ENCODE measurements at places on chromosomes 16 and 17.
A peak's percentile ranks its signal among the peaks of the same experiment; 100 is the strongest.

GRCh38 chr17:48016112-48016511 lies 21.5 kb downstream of the COPZ2 start:
- peak; percentile 96 for DNase-seq

DNA sequence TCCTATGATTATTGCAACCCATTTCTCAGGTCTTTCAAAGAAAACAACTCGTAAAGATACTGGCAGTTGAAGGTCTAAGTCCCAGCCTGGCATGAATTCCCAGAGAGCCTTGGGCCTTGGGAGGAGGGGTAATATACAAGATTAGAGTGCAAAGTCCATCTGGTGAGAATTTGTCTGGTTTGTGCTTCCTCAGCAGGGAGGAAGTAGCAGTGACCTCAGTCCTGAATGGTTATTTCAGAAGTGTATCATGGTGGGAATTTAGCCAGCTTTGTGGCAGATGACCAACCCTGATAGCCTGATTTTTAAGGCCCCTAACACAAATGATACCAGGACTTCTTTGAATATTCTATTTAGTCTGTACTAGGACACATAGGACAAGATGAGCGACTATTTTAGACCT lies 151.2 kb upstream of the TBX2 start:
- DNase-seq = peak; percentile 72

DNA sequence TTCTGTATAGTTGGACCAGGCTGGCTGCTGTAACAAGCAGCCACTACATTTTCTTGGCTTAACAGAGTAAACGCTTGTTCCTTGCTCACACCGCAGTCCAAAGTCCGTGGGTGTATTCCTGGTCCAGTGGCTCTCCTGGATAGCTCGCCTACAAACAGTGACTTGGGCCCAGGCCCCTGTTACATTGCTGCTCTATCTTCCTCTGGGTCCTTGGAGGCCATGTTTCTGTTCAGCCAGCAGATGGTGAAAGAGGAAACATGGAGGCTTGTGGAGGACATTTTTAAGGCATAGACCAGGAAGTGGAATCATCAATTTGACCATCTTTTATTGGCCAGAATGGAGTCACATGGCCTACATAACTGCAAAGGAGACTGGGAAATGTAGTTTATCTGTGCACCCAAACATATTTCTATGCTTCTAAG lies 55.1 kb downstream of the ATP2C2 start:
- DNase-seq = peak; percentile 74

DNA sequence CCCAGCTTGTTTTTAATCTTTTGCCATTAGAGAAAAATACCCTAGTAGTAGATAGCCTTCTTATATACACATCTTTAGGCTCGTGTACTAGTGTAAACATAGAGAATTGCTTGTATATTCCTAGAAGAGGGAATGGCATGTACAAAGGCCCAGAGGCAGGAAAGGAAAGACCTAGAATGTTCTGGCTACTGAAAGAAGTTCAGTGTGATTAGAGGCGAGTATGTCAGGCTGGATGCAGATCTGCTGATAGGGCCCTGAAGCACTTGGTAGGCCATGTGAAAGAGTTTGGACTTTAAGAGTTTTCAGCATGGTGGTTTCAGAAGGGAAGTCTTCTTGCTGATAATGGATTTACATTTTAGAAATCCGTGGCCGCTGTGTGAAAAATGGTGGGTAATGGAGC lies 17.4 kb downstream of the CTCF start:
- DNase-seq = no peak

- peak; percentile 83 for DNase-seq
Measured at GRCh38 chr16:81403601-81404391, 40.8 kb upstream of the CMIP start.

DNA sequence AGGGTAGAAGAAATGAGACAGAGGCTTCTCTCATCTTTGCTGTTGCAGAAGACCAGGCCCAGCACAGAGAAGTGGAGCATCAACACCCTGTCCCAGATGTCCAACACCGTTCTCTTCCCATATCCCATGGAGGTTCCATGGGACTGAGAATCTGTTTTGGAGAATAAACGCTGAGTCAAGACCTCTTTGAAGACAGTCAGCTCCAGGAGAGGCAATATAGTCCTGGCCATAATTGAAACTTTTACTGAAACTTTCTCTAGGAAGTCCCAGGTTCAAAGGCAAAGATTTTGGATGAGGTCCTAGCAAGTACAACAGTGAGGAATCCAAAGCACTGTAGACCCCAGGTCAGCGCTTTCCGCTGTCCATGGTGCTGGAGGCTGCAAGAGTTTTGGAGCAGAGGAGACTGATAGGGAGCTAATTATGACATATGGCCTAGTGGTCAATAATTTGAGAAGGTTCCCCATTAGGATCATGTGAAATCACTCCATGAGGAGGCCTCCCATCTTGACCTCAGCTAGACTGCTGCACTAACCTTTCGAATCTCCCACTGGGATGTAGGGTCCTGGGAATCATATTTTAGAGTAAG lies 36.0 kb downstream of the OSBPL7 start:
- no peak for DNase-seq

DNA sequence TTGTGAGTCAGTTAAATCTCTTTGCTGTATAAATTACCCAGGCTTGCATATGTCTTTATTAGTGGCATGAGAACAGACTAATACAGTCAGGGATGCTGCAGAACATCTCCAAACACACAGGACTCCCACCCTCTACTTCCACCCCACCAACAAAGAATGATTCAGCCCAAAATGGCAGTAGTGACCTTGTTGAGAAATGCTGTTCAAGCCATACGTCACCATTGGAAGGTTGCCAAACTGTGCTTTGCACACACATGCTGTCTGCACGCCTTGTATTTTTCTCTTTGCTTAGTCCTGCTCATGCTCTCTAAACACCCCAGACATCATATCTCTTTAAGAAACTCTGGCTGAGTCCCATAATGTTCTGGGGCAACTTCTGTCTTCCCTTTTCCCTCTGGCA lies 589.6 kb downstream of the WWOX start:
- DNase-seq = no peak

- DNase-seq = peak; percentile 18
Measured at GRCh38 chr16:86510465-86511261, at the start of gene FOXF1. TSS of gene FOXF1 (plus strand) at chr16:86510527. CDS start at chr16:86510570, 43 bp downstream.

- DNase-seq = no peak
Measured at GRCh38 chr16:82470620-82471152, 156.1 kb upstream of the CDH13 start.

DNA sequence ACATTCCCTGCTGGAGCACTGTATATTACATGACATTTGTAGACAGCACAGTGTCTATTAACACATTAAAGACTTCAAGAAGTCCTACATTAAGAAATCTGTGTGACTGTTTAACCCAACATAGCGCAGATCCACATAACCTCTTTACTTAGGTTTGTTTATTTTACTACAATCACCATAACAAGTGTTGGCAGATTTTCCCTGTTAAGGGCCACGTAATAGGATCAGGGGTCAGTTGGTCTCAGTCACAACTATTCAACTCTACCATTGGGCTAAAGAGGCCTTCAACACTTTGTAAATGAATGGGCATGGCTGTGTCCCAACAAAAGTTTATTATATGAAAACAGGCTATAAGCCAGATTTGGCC lies 51.3 kb upstream of the ADORA2B start:
- no peak for DNase-seq

DNA sequence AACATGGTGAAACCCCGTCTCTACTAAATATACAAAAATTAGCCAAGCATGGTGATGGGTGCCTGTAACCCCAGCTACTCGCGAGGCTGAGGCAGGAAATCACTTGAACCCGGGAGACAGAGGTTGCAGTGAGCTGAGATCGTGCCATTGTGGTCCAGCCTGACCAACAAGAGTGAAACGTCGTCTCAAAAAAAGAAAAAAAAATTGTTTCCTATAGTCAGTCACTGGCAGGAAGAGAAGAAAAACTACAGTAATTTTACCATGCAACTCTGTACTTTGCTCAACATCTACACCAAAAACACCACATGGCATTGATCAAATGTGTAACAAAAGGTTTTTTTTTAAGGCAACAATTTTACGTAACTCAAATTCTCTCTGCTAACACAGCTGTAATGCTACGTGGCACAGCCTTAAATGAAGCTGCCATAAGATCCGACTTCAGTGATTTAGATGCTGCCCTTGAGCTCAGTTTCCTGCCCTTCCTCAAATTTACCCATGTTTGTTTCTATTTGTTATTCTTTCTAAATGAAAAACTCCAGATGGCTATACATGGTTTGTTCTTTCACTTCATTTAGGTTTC lies 40.2 kb downstream of the CNOT1 start:
- no peak for DNase-seq

- DNase-seq = no peak
Measured at GRCh38 chr17:11705111-11705510, 106.8 kb downstream of the DNAH9 start.

- DNase-seq = no peak
Measured at GRCh38 chr17:2694381-2695242, 17.0 kb downstream of the CLUH start.

DNA sequence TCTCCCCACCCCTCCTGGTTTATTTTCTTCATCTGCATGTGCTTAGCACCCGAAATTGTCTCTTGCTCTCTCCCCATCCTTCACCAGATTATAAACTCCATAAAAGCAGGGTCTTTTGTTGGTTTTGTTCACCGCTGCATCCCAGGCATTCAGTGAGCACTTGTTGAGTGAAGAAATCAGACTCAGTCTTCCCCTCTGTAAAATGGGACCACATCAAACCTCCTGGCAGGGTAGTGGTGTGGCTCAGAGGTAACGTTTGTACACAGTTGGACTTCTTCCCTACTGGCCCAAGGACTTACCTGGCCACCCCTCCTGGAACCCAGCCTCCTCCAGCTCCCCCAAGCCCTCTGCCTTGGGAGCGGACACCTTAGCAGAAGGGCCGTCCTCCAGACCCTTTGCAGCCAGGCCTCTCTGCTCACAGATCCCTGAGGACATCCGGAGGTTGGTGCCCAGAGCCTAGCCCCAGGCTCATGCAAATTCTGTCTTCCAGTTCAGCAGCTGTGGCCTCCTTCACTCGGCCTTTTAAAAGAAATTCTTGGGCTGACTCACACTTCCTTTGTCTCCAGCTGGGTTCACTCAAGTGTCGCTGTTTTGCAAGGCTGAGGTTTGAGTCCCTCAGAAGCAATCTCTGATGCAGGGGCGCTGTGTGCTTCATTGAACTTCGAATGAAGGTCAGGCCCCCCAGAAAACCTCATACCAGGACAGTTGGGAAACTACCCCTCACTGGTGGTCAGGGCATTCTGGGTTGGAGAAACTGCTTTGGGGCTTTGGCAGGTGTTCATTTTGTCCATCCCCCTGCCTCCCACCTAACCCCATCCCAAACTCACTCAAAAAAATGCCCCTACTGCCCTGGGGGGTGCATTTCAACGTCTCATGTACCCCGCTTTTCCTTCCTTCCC lies 16.8 kb upstream of the RMI2 start:
- no peak for DNase-seq

GRCh38 chr16:31130336-31130891 lies 5.1 kb downstream of the PRSS8 start:
- DNase-seq = no peak

- DNase-seq = no peak
Measured at GRCh38 chr16:57258910-57259475, 13.9 kb downstream of the ARL2BP start.

- no peak for DNase-seq
Measured at GRCh38 chr16:29999605-30000004, 3.6 kb downstream of the INO80E start.

- no peak for DNase-seq
Measured at GRCh38 chr17:30570191-30570590, 93.0 kb downstream of the GOSR1 start.

DNA sequence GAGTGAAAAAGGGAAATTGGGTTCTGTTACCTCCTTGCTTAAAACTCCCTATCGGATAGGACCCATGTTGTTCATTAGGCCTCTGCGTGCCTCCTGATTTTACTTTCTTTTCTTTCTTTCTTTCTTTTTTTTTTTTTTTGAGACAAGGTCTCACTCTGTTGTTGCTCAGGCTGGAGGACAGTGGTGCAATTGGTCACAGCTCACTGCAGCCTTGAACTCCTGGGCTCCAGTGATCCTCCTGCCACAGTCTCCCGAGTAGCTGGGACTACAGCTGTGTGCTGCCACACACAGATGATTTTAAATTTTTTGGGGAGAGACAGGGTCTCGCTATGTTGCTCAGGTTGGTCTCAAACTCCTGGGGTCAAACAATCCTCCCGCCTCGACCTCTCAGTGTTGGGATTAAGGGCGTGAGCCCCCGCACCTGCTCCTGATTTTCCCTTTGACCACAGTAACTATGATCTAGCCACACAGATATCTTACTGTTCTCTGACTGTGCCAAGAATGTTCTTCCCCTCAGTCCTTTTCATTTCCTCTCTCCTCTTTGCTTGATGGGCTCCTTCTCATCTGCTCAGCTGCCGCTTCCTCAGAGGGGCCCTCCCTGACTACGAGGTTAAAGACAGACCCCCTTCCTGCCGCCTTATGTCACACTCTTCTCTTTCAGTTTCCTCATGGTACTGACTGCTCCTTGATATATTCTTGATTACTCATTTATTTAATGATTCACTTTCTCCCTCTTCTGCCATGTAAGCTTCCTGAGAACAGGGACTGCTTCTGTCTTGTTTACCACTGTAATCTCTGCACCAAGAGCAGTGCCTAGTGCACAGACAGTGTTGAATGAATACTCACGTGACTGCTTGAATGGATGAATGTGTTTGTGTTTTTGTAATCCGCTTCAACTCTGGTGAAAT lies 44.3 kb downstream of the LCMT1 start:
- DNase-seq = no peak

DNA sequence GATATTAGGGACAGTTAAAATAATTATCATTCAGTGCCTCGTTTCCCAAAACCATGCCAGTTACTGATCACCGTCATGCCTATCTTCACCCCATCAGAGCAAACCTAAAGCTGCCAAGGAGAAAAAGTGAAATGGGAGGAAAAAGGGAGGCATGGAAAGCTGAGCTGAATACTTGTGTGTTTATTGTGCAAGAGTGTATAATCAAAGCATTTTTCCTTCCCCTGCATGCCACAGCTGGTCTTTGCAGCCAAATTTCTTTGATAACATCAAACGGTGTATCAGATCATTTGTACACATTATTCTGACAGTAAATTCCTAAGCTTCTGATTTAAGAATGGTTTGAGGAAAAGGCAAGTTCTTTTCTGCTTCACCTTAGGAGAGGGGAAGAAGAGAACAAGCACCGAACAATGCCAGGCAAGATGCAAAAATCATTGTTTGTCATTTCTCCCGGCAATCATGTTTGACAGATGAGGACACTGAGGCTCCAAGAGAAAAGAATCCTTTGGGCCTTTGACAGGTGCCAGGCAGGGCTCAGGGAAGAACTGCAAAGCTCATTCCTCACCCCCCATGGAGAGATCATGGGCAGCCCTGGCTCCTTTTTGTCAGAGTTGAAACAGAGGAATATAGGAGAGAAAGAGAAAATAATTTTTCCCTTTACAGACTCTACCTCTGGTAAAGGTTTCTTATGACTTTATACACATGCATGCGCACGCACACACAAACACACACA lies 51.4 kb upstream of the ARHGAP44 start:
- no peak for DNase-seq

DNA sequence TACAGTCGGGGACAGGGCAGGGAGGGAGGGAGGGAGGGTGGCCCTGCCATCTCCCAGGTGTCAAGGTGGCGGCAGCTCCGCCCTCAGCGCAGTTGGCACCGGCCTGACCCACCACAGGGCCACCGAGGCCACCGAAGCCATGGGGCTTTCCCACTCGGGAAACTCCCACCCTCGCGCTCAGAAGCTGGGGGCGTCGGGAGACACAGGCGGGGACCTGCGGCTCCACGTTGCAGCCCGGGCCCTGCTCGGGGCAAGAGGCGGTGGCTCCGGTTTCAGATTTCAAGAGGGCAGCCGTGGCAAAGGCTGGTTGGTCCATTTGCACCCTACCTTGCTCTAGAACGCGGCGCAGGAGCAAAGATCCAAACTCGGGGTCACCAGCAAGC lies 544 bp downstream of the CYB561 start:
- DNase-seq = no peak

GRCh38 chr16:2501946-2502895 lies 11.5 kb upstream of the ATP6V0C start:
- DNase-seq = no peak

GRCh38 chr17:41835800-41836549 lies at the start of gene NT5C3B:
TSS of gene NT5C3B (minus strand) at chr17:41836232. CDS start at chr17:41836193, 39 bp downstream.
- DNase-seq = peak; percentile 76
